ENCODE measurements at places on chromosomes 7 and 10. TPM values are rescaled to one million over a fixed set of nuclear protein-coding genes. Genes with fewer than 3 reads are reported as not detected.
A peak's percentile ranks its signal among the peaks of the same experiment; 100 is the strongest.

GRCh38 chr7:87473986-87474385, 1.5 kb downstream of the ABCB4 start:
- no peak for DNase-seq

DNA sequence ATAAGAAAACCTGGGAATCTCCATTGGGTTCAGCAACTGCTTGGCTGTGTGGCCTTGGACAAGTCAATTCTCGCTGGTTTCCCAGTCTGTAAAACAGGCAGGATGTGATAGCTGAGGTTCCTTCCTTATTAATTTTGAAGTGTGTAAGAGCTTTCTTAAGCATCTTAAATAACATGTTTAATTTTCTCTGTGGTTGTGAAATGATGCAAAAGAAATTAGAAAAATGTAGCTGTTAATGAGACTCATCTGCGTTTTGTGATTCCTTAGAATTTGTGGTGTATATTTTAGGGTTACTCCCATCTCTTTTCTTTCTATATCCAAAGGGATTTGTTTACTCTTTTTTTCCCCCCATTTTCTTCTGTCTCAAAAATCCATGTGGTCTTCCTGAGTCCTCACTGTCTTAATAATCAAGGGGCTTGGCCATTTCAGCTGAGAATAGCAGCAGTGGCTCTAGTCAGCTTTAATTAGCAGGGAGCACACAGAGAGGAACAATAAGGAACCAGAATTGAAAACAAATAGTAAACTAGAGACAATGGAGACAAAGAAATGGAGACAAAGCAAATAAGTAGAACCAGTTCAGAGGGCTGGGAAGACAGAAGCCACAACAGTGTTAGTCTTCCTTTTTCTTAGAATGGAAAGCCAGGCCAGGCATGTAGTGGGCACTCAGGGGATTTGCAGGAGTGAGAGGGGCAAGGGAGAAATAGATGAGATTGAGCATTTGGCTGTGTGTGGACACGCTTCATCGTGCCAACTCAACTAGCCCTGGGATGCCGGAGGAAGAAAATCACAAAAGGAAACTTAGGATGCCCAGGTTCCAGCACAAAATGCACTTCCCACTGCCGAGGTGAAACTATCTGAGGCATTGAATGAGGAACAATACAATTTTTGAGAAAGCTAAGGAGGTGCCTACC, 93.9 kb downstream of the CHN2 start:
- no peak for DNase-seq

GRCh38 chr7:157685430-157686284, 348.9 kb downstream of the DNAJB6 start:
- DNase-seq, result no peak

- DNase-seq, result no peak
These were observed 112.6 kb downstream of the EEPD1 start for GRCh38 chr7:36265680-36266079.

- DNase-seq, result peak; percentile 53
These were observed 150.8 kb downstream of the RNF216 start for GRCh38 chr7:5630670-5631069.

GRCh38 chr7:69610374-69611084, 12.3 kb downstream of the AUTS2 start:
- DNase-seq, result no peak

- DNase-seq, result no peak
These were observed 89.6 kb downstream of the FZD1 start for GRCh38 chr7:91353848-91354247.

DNA sequence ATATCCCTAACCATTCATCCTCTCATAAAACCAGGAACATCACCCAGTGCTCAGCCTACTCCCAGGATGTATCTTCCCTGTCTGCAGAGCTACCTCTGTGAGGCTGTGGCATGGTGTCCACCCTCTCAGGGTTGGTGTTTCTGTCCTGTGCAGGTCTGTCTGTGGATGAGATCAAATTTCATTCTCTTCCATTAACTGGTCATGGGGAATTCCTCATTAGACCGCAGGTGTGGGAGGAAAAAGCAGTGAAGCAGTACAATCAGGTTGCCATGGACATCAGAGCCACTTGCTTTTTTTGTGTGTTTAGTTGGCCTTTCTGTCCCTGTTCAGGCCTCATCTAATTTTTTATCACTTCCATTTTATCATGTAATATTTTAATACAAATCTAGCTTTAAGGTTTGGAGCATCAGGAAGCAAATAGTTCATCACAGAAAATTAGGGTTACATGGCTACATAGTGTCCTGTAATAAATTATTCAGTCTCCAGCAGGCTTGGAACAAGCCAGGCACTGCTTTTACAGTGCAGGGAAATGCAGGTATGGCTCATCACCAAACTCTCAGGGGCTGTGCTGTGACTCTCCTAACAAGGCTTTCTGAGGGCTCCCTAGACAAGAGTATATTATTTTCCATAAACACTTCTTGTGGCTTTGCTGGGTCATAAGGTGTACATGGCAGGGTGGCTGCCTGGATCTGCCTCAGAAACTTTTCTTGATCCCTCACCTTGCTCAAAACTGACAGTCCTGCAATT, 594.9 kb upstream of the IGFBP3 start:
- no peak for DNase-seq

DNA sequence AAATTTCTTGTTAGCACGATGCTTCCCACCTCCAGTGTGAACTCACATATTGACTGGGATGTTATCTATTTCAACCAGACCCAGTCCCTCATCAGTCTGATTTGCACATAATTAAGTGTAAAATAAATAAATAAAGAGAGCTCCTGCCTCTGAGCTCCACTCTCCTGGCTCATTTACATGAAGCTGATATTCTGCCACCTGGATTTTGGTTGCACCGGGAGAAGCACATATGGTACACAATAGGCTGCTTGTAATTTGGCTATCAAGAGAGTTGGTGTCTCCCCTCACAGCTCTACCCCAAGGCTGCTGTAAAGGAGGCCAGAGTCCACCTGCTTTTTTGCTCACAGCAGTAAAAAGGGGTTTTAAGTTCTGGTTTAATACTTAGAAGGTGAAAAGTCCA, 610.5 kb downstream of the KCNMA1 start:
- no peak for DNase-seq

- DNase-seq, result no peak
These were observed 47.0 kb downstream of the MAD1L1 start for GRCh38 chr7:2185715-2186114.

DNA sequence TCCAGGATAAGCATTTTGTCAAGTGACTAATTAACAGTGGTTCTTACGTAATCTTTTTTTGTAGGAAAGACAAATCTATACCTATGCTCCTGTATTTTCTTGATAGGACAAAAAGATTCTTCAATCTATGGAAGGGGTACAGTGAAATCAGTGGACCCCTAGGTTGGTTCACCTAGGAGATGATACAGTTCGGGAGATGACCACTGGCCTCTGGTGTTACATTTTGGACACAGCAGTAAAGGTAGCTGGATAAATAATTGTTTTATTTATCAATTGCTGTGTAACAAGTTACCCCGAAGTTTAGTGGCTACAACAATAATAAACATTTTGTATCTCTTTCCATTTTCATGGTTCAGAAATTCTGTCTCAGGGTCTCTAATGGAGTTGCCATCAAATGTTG, 288.2 kb upstream of the MAGI2 start:
- no peak for DNase-seq

DNA sequence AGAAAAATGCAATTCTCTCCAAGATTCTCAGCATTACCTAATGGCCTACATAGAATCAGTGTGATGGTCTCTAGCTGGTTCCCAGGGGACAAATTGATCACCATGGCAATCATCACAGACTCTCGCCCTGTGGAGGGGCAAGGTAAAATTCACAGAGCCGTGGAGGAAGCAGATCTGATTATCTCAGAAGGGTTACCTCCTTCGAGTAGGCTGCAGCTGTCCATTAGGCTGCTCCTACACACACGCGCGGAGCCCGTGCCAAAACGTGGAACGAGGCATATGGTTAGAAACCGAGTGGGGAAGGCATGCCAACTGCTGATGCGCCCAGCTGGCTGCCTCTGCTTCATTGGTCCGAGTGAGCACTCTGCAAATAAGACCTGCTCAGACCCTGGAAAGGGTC, 52.8 kb upstream of the PTER start:
- no peak for DNase-seq

The RPA3 gene
- 150 TPM for total RNA-seq

The LRRC18 gene
- total RNA-seq, result not detected

The CUZD1 gene
- 0.73 TPM for total RNA-seq

Measured in activated naive CD4-positive, alpha-beta T cell treated with anti-CD3 and anti-CD28 coated beads, Interleukin-2, amount 50 U/mL, for 72 hours (primary cell).